ENCODE measurements at places on chromosomes 12 and 14.

DNA sequence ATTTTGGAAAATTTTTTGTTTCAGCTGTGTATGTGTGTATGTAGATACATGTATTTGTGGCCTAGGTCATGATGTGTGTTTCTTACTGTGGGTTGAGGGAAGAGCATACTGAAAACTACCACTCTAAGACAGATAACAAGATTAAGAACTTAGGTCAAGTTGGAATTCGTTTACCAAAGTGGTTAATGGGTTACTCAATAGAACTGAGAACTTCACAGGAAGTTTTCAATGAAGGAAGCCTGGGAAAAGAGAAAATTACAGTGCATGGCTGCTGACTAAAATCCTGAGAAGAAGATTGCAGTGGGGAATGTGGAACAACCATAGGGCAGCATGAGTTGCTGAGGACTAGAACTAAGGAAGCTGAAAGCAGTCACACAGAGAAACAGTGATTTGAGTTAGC, 21.4 kb upstream of the FOXG1 start:
- no peak overlapping the region for H3K27ac ChIP-seq
- no peaks in the 10 kb centered on the region for H3K4me1 ChIP-seq
- H3K27me3 ChIP-seq: no peaks in the 10 kb centered on the region

DNA sequence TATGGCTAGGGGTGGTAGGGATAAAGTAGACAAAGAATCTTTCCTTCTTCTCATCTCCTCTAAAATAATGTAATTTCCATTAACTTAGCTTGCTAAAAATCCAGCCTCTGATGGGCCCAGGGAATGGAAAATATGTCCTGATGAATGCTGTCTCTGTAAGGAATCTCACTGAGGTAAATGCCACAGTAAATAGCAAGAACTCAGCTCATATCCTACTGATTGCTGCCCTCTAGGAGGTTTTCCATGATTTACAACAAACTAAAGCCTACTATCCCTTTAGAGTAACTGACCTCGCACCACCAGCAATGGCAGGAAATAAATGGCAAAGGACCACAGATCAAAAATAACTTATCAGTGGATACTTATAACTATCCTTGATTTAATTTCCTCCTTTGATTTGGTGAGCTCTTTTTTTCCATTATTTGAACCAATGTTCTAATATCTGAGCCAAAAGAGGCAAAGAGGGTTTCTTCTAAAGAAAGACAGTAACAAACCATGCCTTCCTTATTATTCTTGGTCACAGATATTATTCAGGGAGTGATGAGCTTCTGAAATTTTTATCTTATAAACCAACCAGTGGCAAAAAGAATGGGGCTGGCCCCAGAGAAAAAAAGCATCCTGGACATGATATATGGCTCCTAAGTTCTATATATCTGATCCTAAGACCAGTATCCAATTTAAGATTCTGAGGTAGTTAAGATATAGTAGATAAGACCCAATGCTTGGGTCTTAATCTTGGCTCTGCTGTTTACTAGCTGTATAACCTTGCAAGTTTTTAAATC, 43.8 kb downstream of the SENP1 start:
- H3K27me3 ChIP-seq: no peaks in the 10 kb centered on the region
- peaks cover 22% of the 10 kb centered on the region for H3K36me3 ChIP-seq
- no peak overlapping the region for H3K27ac ChIP-seq
- H3K4me1 ChIP-seq: no peaks in the 10 kb centered on the region

GRCh38 chr14:92988786-92989755, 66.1 kb downstream of the CHGA start:
- H3K36me3 ChIP-seq: no peaks in the 10 kb centered on the region
- H3K4me3 ChIP-seq: no peak overlapping the region
- H3K4me1 ChIP-seq: peaks cover 2% of the 10 kb centered on the region
- no peak overlapping the region for H3K27ac ChIP-seq
- H3K27me3 ChIP-seq: no peaks in the 10 kb centered on the region

DNA sequence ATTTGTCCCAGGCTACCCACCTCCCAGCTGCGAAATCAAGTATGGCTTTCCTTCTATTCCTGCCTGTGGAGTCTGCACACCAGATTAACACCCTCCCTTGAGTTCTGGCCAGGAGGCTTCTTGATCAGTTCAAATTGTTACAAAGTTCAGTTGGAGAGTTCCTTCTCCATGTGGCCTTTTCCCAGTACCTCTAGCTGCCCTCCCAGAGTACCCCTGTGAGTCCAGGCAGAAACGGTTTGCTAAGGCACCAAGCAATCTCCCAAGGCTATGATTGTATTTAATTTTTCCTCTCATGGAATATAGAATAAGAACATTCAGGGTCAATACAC, 49.7 kb upstream of the ERGIC2 start:
- no peak for DNase-seq
- no peaks in the 10 kb centered on the region for H3K27me3 ChIP-seq
- no peaks in the 10 kb centered on the region for H3K36me3 ChIP-seq
- H3K4me1 ChIP-seq: no peaks in the 10 kb centered on the region
- H3K4me3 ChIP-seq: no peak overlapping the region
- no peak overlapping the region for H3K27ac ChIP-seq

GRCh38 chr14:21978184-21978998, 304.8 kb upstream of the OR4E1 start:
- no peaks in the 10 kb centered on the region for H3K27me3 ChIP-seq
- H3K36me3 ChIP-seq: no peaks in the 10 kb centered on the region
- peak; percentile 15 for DNase-seq
- H3K27ac ChIP-seq: no peak overlapping the region
- H3K4me3 ChIP-seq: no peak overlapping the region
- H3K4me1 ChIP-seq: no peaks in the 10 kb centered on the region

DNA sequence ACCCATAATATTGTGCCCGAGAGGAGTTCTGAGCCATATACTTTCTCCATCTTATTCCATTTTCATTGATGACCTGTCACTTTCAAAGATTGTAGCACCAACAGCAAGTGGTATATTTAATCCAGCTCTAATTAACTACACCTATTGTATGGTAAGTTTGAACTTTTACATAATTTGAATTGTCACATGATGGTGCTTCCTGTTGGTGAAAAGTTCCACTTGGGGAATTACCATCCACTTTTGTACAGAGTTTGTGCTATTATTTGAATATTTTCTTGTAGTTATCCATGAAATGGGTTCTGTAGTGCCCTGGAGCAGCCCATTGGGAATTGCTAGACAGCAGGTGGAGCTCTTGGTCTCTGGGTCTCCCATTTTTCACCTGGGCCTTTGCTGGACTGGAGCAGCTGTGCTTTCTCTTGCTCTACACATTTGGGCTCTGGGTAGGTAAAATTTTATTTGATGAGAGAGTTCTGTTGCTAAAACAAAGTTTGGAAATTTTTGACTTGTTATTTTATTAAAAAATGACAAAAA, 3.0 kb downstream of the SMCO3 start:
- no peaks in the 10 kb centered on the region for H3K4me1 ChIP-seq
- H3K27me3 ChIP-seq: peaks cover 2% of the 10 kb centered on the region
- no peak overlapping the region for H3K4me3 ChIP-seq
- no peak overlapping the region for H3K27ac ChIP-seq

All from IMR-90 (cell line).